ENCODE measurements at places on chromosomes 1 and 21.

- DNase-seq, result no peak
Measured at GRCh38 chr1:19862944-19863343, 19.3 kb upstream of the OTUD3 start.

DNA sequence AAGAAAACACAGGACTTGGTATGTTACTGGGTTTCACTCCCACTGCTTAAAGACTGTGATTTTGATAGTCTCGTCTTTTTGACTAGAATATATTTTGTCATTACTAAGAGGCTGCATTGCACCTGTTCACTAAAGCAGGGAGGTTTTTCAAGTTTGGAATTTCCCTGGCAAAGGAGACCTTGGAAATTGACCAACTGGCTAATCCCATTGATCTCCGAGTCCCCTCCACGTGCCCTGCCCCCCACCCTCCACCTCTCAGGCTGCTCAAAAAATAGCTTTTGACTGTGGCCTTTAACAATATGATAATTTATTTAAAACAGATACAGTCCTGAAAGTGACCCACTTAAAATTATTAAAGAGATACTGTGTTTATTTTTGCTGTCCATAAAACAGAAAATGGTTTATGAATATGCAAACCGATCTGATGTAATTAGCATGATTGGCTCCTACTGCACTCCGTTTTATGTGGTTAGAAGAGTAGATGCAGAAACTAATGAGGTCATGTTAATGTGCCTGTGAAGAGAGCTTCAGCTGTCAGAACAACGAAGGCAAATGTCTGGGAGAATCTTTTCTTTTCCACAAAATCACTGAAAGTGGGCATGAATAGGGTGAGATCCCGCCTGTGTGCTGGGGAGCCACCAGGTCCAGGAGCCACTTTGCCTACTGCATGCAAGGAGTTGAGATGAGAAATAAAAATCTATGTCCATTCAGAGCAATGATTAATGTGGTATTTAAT, 361.5 kb downstream of the RRAGC start:
- DNase-seq, result no peak

DNA sequence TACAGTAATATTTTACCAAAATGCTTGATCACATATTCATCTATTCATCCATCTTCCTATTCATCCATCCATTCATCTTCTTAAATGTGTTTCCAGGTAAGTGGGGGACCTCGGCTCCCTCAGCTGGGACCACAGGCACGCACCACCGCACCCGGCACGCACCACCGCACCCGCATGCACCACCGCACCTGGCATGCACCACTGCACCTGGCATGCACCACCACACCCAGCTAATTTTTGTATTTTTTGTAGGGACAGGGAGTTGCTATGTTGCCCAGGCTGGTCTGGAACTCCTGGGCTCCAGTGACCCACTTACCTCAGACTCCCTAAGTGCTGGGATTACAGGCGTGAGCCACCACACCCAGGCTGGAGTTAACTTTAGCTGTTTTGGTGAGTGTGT, 21.2 kb downstream of the ACTRT2 start:
- no peak for DNase-seq

DNA sequence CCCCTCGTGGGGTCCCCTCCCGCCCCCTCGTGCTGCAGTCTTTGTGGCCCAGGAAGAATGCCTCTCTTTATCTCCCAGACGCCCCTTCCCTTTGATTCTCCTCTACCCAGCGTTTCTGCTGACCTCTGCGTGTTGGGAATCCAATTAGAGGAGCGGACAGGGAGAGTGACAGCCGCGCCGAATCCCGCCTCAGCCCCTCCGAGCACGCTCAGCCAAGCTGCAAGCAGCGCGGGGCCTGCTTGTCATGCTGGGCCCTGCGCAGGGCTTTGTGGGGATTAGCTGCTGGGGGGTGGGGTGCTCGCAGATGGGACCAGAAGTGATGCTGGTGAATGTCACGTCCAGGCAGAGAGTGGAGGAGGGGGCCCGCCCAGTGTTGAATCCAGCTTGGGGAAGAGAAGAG, 91.1 kb downstream of the EPHB2 start:
- DNase-seq, result no peak

- DNase-seq, result no peak
Measured at GRCh38 chr21:31398574-31398973, 54.5 kb upstream of the TIAM1 start.

DNA sequence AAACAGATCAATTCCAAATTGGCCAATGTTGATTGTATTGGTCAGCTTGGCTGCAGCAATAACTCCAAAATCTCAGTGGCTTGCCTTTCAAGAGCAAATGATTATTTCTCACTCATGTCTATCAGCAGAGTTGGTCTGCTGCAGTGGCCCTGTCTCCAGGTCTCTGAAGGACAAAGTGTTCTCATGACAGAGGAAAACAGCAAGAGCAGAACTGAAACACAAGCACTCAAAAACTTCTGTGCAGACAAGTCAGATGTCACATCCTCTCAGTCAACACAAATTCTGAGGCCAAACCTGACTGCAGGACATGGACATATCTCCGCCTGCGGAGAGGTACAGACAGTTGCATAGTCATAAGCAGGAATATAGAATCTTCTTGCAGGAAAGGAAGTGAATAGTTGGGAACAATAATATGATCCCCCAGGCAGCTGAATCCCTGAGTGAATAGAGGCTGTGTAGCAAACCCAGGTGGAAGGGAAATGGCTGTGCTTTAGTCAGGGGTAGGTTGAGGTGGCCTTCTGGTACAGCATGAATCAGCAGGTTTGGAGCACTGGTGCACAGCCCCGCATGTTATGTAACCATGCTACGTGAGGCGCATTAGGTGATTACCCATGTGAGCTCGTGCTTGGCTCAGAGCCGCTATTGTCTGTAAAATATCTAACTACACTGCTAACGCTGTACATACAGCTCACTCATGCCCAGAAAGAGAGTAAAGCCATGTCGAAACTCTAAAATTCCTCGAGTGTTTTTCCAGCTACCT, 17.1 kb upstream of the UBE2U start:
- DNase-seq, result no peak

GRCh38 chr1:149962736-149963135, 26.1 kb upstream of the MTMR11 start:
- no peak for DNase-seq

DNA sequence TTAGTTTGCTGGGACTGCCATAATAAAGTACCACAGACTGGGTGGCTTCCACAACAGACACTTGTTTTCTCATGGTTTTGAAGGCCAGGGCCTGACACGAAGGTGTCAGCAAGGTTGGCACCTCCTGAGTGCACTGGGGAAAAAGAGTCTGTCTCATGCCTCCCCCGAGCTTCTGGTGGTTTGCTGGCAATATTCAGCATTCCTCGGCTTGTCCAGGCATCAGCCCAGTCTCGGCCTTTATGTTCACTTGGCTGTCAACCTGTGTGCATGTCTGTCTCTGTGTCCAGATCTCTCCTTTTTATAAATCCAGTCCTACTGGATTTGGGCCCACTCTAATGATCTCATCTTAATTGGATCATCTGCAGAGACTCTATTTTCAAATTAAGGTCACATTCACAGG, 72.6 kb downstream of the DOP1B start:
- DNase-seq, result no peak

DNA sequence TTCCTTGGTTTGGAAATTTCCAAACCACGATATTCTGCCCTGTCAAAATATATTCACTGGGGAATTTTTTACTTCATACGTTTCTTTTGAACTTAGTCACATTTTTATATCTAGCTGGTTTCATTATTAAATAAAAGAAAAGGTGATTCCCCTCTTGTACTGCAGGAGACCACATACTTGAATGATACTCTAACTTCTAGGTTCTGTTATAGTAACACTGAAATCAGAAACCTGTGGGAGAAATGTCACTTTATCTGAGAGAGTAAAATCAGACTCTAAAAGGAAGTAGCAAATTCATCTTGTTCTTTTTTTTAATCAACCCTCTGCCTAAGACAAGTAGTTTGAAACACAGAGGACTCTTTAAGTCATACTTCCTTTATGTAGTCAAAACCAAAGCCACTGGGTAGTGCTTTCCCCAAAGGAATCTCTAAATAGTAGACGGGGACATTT, 34.4 kb downstream of the MRPL39 start:
- DNase-seq, result no peak

DNA sequence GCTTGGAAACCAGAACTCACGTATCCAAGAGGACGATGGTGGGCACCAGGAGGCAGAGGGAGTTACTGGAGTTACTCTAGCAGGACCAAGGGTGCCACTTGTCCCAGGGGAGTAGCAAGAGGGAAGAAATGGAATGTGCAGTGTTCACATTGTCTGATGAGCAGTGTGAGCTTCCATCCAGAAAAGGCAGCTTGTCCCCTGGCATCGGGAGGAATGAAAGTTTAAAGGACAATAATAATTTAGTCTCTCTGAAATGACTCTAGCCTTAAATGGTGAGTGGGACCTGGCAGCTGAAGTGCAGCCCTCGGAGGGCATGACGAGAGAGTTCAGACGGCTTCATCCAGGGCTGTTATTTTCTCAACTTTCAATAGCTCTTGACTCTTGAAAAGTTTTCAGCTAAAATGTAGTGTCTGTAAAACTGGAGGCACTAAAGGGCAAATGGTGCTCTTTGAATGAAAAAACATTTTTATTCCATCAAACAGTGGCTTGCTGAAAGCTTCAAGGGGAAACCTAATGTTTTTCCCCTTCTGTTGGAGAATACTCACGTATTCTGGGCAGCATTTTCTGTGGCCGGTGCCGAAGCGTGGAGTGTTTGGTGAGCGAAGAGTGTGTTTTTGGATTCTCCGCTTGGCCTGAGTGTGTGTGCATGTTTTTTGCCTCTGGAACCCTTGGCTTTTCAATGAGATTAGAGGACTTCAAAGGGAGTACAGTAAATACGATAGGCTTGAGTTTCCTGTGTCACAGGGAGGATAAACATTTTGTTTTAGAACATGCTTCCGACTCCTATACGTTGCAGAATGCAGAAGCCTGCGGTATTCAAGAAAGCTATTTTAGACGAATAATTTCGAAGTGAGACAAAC, 157.3 kb downstream of the GALNT2 start:
- DNase-seq, result no peak

DNA sequence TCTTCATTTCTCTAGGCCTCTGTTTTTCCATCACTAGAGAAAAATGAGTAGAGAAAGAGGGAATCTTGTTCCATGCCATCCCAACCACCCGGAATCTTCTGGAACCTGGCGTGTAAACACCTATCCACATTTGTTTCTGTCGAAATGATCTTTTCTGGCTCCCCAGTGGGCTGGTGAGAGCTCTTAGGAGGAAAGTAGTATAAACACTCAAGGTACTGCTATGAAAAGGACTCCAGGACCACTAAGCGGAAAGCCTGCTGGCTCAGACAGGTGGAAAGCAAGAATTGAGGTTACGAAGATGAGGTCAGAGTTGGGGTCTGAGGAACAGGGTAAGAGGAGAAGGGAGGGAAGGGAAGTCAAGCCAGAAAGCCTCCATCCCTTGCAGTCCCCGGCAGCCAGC, 90.8 kb downstream of the PLXNA2 start:
- DNase-seq, result no peak

GRCh38 chr1:234373959-234374254, 651 bp downstream of the COA6 start:
- no peak for DNase-seq

DNA sequence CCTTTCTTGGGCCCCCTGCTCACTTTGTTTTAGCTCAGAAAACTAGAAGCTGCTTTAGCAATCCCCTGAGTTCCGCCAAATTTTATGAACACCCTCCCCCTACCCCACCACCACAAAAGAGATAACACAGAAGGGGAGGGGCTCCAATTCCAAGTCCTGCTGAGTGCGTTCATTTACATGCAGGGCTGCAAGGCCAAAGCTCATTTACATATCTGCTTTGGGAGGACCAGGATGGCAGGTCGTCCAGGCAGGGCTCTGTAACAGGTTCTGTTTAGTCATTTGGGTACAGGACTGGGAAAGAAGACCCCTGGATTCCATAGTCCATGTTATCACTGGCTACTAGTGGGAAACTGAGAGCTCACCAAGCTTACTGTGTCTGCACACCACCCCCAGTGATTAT, 35.9 kb upstream of the KIF21B start:
- no peak for DNase-seq

- DNase-seq, result no peak
Measured at GRCh38 chr1:84634536-84635205, 55.6 kb downstream of the SSX2IP start.

GRCh38 chr1:168731244-168731953, 2.4 kb upstream of the DPT start:
- DNase-seq, result no peak

DNA sequence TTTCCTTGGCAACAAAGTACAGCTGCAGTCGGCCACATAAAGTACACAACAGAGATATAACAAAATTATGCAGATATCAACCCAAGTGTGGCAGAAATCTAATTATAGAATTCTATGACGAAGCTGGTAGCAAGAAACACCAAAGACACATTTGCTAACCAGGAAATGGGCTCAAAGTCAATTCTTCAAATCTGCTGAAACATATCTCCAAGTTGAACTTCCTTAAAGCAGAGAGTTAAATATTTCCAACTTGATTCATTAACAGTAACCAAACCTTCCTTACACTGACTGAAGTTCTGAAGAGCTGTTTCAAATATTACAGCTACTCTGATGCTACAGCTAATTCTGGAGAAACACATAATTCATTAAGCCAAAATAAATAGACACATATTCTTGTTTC, 67.6 kb upstream of the SDC3 start:
- no peak for DNase-seq
